ENCODE measurements at places on chromosomes 4 and X.

DNA sequence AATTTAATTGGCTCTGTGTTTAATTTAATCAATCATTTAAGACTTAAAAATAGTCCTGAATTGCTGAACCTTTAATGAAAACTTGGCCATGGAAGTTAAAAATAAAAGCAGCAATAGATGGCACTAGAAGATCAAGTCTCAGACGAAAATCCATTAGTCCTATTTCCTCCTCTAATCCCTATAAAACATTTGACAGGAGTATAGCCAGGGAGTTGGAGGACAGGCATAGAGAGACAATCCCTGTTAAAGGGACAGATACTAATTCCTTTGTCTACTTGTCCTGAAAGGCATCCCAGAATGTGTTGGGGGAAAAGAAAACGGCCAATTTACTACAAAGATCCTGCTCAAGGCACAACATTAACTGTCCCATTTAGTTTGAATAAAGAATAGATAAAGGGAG, 276.3 kb upstream of the TACR3 start:
- DNase-seq = no peak

GRCh38 chrX:54076903-54077302, 32.6 kb upstream of the PHF8 start:
- no peak for DNase-seq

DNA sequence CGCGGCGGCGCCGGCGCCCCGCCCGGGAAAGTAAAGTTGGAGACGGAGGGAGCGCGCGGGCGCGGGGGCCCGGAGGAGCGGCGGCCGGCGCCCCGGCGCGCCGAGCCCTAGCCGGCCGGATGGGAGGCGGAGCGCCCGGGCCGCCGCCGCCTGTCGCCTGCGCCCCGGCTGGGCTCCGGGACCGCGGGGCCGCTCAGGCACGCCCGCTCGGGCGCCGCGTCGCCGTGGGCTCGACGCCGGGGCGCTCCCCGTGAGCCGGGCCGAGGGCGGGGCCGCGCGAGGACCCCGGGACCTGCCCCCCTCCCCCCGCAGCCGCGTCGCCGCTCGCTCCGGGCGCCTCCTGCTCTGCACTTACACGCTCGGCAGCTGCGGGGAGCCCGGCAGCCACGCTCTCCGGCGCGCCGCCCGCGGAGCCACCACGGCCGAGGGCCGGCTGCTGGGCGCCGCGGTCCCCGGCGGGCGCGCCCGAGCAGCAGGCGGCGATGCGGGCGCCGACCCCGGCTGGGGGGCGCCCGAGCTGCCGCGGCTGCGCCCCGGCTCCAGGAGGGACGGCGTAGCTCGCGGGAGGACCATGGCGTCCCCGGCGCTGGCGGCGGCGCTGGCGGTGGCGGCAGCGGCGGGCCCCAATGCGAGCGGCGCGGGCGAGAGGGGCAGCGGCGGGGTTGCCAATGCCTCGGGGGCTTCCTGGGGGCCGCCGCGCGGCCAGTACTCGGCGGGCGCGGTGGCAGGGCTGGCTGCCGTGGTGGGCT, at the start of gene ADRA2C:
ADRA2C (plus strand) TSS at position 350 of the 749 bp plus-strand sequence; CDS start at position 572, 222 bp downstream.
- DNase-seq = no peak

DNA sequence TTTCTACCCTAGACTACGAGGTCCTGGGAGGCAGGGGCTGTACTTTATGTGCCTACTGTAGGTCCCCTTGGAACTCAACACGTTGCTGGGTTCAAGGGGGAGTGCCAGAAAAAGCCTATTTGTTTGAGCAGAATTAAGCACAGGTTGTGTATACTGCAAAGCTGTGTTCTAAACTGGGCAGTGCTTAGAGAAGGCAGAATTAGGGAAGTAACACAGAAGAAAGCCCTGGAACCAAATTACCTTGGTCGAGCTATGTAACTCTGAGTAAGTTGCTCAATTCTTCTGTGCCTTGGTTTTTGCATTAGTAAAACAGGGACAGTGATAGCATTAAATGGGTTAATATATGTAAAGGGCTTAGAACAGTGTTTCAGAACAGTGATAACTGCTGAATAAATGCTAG, 245.0 kb upstream of the SFRP2 start:
- DNase-seq = no peak

DNA sequence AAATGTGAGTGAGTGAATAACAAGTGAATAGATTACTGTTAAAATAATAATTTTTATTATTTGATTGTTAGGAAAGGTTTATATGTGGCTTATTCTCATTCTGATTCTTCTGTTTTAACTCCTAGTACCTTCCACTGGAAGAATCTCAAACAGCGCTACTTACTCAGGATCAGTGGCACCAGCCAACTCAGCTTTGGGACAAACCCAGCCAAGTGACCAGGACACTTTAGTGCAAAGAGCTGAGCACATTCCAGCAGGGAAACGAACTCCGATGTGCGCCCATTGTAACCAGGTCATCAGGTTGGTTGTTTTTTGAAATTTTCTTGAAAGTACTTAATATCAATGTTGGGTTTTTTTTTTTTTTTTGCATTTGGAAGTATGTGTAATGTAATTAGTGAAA, 117.6 kb upstream of the BMPR1B start:
- DNase-seq = no peak

- no peak for DNase-seq
These were observed 15.5 kb downstream of the MYOZ2 start for GRCh38 chr4:119151161-119151560.

DNA sequence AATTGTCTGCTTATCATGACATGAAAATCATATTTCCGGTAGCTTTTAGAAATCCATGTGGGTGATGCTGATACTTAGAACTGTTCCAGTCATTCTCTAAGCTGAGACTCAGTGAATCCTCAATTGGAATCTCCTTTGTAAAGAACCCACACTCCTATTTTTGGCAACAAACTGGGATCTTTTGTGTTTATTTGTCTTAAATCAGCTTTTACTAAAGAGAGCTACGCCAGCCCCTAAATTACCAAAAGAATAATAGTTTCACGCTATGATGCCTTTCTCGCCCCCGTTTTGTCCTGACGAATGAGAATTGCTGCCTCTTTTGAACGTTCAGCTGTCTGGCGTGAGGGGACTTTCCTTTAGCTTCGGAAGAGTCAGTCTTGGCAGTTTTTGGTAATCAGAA, 195.9 kb downstream of the SHOX start:
- DNase-seq = no peak

- DNase-seq = no peak
These were observed 234.4 kb upstream of the GPC4 start for GRCh38 chrX:133649651-133650050.

- DNase-seq = no peak
These were observed 853.4 kb downstream of the STIM2 start for GRCh38 chr4:27714073-27714472.

DNA sequence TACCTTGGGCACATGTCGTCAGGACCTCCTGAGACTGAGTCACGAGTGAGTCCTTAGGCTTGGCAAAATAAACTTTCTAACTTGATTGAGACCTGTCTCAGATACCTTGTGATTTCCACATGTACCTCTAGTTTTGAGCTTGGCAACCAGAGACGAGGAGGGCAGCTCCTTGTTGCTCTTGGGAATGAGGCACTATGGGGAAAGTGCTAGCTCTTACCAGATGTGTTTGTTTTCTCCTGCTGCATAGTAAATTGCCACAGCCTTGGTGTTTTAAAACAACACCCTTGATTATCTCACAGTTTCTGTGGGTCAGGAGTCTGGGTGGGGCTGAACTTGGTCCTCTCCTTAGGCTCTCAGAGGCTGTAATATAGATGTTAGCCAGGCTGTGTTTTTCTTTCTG, 59.1 kb upstream of the MAML3 start:
- DNase-seq = no peak

Measured in CD4-positive, alpha-beta T cell treated with Interleukin-6 for 4 hours (primary cell).